ENCODE measurements at places on chromosomes 12 and 14. TPM values are rescaled to one million over a fixed set of nuclear protein-coding genes. Genes with fewer than 3 reads are reported as not detected.

The MUCL1 gene
- total RNA-seq: not detected

The KRT3 gene
- total RNA-seq: not detected

The ZC2HC1C gene
- total RNA-seq: 0.48 TPM

The ADCK1 gene
- total RNA-seq: 4.2 TPM

The RBMS2 gene
- total RNA-seq: 26.1 TPM

The KCNH3 gene
- total RNA-seq: 0.63 TPM

The PTPRQ gene
- 47.3 TPM for total RNA-seq

The FAM186B gene
- 0.48 TPM for total RNA-seq

The LIN7A gene
- 5.1 TPM for total RNA-seq

The CCDC175 gene
- total RNA-seq: not detected

The PRH2 gene
- total RNA-seq: not detected

The TSPAN19 gene
- total RNA-seq: not detected

The TMTC1 gene
- total RNA-seq: 87.8 TPM

The AKAP6 gene
- 8.7 TPM for total RNA-seq

The SSPN gene
- 18.2 TPM for total RNA-seq

The TAS2R46 gene
- total RNA-seq: 3.0 TPM

The APOLD1 gene
- total RNA-seq: 96.4 TPM

DNA sequence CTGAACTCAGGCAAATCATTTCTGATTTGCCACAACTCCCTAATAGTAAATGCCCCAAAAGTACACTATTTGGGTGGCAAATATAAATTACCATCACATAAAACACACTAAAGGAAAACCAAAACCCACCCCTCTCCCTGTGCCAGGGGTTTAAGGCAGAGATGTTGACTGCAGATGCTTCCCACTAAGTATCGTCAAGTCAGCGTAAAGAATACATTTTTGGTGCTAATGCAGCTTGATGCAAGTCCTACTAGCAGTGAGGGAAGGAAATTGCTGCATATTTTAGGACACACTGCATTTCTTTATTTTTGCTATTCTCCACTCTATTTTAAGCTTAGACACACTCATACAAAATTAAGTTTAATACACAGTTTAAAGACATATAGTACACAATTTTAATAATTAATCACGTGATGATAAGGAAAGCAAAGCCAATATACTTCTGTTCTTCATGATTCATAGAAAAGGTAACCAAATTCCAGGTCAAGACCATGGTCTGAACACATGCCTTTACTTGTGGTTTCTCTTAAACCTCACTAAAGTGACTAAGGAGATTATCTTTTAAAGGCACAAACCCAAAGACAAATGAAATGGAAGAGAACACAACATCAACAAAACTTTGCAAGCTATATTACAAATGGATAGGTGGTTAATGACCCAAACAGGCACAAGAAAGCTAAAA lies 162.2 kb downstream of the STXBP6 start:
- no peak for DNase-seq

DNA sequence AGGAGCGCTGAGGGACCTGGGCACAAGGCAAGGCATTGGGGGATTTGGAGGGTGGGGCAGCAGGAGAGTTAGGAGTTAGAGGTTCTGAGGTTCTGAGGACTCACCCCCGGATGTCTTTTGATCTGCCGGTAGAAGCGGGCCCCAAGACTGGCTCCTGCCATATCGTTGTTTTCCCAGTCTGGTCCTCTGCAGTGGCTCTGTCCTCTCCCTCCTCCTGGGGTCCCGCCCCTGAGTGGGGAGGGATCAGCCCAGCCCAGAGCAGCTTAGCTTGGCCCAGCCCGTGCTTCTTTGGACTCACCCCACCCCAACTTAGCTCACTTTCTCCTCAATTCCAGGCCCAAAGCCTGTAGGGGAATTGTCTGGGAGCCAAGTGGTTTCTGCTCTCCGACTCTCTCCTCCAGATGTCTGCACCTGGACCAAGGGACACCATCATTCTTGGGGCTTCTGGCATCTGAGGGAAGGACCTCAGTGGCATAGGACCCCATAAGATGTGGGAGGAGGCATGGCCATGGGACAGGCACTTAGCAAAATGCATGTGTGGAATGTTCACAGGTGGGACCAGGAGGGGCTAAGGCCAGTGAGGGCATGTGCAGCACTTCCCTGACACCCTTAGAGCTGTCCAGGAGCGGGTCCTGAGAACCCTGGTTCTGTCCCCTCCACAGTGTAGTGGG lies 7.5 kb downstream of the SHMT2 start:
- DNase-seq: no peak

DNA sequence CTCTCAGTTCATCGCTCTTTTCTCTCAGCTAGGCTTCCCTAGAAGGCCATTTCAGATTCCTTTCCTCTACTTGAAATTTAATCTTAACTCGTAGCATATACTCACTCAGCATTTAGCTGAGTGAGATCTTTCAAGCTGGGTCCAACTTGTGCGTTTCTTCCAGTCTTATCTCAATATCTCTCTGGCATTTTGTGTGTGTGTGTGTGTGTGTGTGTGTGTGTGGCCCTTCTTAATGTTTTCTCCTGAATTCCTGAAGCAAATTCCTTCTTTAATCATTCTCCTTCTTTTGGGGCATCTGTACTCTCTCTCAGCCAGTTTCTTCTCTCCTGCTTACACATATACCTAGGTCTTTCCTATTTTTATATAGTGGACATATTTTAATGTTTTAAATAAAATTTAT lies 129.1 kb downstream of the KITLG start:
- no peak for DNase-seq

GRCh38 chr14:85534458-85535293 lies 4.7 kb downstream of the FLRT2 start:
- DNase-seq: no peak

- no peak for DNase-seq
These were observed 7.0 kb downstream of the ETNK1 start for GRCh38 chr12:22631863-22632463.

GRCh38 chr12:120361506-120362208 lies 7.3 kb downstream of the MSI1 start:
- no peak for DNase-seq

GRCh38 chr12:132174839-132175490 lies 30.7 kb downstream of the NOC4L start:
- no peak for DNase-seq

GRCh38 chr14:64500088-64500487 lies 3.5 kb downstream of the ZBTB25 start:
- no peak for DNase-seq

DNA sequence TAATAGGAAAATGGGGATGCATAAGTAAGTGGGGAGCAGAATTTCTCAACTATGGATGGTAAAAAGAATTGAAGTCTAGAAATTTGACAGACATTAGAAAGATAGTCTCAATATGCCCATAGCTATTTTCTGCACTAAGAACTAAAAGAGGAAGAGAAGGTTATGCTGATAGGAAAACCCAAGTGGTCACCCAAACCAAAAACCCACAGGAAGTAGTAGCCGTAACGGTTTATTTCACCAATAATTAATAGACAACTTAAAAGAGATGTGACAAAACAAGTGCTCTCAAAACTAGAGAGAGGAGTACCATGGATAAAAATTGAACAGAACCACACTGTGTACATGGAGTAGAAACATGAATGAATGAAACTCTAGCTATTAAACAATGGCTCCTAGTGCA lies 295.4 kb downstream of the FSCB start:
- DNase-seq: no peak

DNA sequence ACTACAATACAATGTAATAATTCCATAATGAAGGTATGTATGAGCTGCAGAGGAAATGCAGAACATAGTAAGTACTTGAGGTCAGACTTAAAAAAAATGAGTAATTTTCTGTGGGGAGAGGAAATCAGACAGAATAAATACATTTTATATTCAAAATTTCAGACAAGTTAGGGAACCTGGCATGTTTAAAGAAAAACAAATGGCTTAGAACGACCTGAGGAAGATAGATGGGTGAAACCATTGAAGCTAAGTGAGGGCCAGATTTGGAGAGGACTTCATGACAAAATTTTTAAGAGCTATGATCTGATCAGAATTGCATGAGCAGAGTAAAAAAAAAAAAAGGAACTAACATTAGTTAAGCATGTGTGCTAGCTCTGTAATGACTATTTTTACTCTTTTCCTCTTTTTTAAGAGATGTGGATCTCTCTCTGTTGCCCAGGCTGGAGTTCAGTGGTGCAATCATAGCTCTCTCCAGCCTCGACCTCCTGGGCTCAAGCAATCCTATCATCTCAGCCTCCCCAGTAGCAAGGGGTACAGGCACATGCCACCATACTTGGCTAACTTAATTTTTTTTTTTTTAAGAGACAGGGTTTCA lies 157.6 kb upstream of the PDE3A start:
- no peak for DNase-seq

- DNase-seq: no peak
These were observed 5.2 kb downstream of the KRT84 start for GRCh38 chr12:52380271-52380694.

GRCh38 chr12:4849115-4849541 lies 60.6 kb upstream of the KCNA1 start:
- no peak for DNase-seq

DNA sequence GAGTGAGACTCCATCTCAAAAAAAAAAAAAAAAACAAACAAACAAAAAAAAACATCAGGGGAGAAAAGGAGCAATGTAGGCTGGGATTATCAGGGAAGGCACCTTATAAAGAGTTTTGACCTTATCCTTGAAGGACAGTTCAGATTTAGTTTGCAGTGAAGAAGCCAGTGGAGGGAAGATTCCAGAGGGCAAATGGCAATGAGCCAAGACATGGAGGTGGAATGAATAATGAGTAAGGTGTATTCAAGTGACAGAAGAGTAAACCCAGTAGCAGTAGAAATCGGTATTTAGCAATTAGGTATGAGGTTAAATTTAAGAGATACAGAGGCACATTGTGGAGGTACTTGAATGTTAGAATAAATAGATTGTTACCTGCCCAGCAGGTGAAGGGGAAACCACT lies 2.2 kb upstream of the DUSP16 start:
- DNase-seq: no peak

DNA sequence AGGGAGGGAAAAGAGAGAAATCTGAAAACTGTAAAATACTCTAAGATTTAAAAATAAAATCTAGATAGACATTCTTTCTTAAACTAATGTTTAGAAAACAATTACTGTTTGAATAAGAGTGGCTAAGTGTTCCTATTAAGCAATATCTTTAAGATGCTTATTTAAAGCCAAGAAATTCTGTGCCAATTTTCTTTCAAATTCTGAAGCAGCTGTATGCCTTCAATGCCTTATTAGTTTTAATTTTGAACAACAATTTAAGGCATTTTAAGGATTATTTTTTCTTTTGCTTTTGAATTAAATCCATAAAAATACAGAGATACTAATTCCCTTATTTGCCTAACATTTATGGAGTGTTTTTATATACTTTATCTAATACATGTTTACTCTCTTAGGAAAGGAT lies 50.3 kb upstream of the KITLG start:
- DNase-seq: no peak

- no peak for DNase-seq
These were observed 50.4 kb downstream of the DYRK2 start for GRCh38 chr12:67698672-67699581.

DNA sequence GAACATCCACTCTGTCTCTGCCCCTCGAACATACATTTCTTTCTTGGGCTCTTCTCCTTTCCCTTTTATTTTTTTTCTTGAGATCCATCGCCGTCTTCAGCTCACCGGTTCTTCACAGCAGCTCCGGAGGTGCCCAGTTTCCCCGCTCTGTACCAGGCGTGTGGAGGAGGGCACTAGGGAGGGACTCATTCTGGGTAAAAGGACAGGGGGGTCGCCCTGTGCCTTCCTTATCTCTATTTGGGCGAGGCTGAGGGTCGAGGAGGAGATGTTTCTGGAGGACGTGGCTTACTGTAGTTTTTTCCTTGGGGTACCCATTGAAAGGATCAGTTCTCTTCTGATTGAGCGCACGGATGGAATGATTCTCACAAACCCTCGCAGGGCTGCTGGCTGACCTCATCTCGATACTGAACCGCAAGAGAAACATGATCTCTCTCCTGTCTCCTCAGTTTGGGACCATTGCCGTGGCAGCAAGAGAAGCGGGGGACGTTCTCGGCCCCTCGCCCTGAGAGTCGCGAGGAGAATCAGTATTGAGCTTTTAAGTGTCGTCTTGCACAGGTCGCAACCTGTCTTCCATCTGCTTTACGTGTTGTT lies 386 bp downstream of the LIN52 start:
- DNase-seq: no peak

GRCh38 chr12:110916295-110916875 lies 4.0 kb downstream of the MYL2 start:
- no peak for DNase-seq

- no peak for DNase-seq
These were observed 17.6 kb upstream of the ZFP36L1 start for GRCh38 chr14:68810173-68811153.

GRCh38 chr14:102831163-102831804 lies 54.0 kb downstream of the TRAF3 start:
- DNase-seq: no peak

DNA sequence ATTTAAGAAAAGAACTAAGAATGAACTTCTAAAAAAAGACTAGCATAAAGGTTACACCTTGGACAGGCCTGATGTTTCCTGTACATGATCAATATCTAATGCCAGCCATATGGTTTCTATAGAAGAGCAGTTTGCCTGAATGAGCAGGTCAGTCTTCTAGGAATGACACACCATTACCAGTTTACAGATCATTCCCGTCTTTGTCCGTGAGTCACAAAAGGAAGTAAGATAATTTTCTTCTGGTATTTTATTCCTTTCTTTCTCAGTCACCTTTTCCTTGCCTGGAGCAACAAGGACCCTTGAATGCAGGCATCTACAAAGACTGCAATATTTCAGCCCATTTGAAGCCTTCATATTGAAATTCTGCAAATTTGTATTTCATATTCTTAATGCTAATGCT lies 44.6 kb upstream of the CNTN1 start:
- DNase-seq: no peak

DNA sequence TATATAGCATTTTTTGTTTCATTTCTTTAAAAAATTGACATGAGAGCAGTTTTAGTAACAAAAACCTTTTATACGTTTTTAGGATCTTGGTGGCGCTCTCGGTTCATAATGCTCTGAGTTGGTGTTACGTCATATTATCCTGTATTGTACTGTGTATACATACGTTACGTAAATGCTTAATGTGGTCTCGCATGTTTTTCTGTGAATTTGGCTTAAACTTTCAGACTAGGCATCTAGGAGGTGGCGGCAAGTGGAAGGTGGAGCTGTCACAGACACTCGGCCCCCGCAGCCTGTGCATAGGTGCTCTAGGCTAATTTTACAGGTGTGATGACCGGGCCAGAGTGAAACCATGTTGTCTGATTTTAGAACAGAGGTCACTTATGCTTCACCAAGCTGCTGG lies 60.0 kb downstream of the PPP2R5C start:
- DNase-seq: no peak

- no peak for DNase-seq
These were observed 52.1 kb downstream of the AVPR1A start for GRCh38 chr12:63098851-63099250.

GRCh38 chr12:91968076-91968776 lies 177.4 kb downstream of the BTG1 start:
- DNase-seq: no peak

DNA sequence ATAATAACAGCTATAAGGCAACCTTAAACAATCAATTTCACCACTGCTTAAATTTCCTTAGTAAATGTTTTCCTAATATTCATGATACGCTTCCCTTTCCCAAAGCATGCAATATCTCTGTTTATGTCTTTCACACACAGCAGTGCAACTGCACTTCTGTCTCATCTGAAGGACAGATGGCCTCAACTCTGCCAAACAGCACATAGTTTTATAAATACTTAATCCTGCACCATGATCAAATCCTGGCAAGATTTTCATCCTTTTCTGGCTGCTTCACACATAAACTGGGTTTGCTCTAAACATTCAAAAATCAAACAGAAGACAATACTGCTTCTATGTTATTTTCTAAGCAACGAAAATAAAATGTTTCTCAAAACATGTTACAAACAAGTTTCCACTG lies 266.3 kb downstream of the ITPR2 start:
- DNase-seq: no peak
